Left ventricle myocardium superior (tissue), 1 donor: ENCODE measurements at places on chromosomes 4 and X. TPM values are rescaled to one million over a fixed set of nuclear protein-coding genes. Genes with fewer than 3 reads are reported as not detected.

DNA sequence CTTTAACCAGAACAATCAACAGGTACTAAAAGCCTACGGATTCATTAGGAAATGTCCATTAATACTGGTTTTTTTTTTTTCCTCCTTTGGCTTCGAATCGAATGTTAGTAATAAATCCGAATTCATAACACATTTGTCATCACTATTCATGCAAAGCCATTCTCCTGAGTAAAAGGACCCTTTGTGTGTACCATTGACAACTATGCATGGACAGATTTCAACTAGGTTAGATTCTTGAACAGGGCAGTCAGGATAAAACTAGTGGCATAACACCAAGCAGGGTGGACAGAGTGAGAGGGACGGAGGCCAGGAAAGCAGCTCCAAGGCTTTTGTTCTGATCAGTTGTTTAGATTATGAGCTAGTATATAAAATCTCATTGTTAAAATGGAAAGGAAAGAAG lies 1722.0 kb upstream of the TENM3 start:
- no peak for DNase-seq

DNA sequence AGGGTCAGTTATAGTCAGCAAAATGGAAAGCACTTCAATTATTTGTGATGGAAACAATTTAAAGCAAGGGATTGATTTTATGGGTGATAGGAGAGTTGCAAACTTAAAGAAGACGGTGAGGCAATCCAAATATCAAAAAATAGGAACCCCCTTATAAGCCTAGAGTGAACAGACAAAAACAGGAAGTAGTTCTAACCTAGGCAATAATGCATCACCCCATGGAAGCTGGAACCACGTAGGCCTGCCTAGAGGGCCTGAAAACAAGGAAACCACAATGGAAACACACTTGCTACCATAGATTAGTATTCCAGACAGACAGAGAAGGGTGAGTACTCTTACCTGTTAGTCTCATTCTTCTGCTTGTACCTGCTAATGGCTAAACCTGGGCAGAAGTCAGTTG lies 13.5 kb upstream of the GK2 start:
- no peak for DNase-seq

- DNase-seq: no peak
Observed at GRCh38 chrX:41116948-41117347, 31.7 kb downstream of the USP9X start.

DNA sequence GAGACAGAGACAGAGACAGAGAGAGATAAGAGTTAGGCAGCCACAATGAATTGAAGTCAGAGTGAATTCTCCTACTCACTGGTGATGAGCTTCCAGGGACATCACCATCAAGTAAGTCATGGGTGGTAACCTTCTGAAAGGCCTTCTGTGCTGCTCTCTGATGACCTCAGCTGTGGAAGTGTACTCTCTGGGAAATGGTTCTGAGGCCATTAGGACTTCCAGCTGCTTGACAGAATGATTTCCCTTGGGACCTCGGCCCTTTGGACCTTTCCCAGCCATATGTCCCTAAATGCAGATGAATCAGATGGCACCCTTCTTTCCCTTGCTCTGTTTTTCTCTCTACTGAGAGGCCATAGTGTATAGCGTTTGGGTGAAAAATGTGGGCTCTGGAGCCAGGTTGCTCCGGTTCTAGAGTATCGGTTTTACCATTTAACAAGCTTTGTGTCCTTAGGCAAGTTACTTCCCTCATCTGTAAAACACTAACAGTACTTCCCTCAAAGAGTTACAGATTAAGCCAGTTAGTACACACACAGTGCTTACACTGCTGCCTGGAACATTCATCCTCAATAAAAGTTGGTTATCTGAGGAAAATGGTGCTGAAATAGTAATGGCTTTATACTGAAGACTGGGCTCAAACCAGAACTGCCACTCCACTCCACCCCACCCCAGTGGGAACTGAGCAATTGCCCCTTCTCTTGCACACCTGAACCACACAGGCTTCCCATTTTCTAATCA lies 7.6 kb downstream of the SEPTIN11 start:
- DNase-seq: peak; percentile 53

GRCh38 chrX:134658002-134658759 lies at the start of gene PLAC1:
PLAC1 (minus strand) TSS chrX:134658471; CDS start chrX:134566682, 91,789 bp downstream.
- DNase-seq: no peak

DNA sequence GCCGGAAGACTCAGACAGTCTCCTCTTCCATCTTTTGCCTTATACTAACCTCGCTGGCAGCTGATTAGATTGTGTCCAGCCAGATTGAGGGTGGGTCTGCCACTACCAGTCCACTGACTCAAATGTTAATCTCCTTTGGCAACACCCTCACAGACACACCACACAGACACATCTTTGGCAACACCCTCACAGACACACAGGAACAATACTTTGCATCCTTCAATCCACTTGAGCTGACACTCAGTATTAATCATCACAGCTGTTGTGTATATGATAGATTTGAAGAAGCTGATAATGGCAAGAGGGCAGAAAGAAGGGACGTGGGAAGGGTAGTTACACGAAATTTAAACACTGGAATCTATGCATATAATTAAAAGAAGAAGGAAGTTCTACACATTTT lies 139.5 kb downstream of the ANKRD50 start:
- no peak for DNase-seq

DNA sequence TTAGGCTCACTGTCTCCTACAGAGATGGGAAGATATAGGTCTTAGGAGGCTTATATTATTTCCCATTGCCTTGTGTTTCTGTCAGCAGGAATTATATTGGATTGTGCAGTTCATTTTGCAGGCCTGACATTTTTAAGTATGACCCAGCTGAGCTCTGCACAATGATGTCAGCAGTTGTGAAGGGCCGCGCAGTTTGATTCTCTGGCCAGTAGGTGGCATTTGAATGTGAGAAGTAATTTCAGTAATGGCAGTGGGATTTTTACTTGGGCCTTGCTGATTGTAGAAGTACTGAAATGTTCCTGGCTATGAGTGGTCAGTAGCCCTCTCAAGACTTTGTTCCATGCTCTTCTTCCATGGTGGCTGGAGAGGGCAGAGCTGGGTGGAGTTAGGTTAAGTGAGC lies 247.2 kb upstream of the MTMR8 start:
- no peak for DNase-seq

DNA sequence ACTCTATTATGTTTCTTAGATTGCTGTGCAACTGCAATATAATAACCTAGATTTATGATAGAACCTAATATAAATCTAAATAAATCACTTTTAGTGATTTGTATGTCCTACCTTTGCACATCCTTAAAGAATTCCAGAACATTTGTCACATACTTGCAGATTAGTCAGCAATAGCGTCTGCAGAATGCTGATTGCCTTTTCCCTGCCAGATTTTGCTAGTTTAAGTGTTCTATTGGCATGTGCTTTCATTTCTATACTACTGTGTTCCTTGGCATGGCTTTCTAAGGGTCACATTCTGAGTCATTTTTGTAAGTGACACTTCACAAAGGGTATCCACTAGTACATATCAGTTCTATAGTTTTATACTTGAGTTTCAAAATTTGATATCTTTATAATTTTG lies 303.1 kb upstream of the GIMD1 start:
- DNase-seq: no peak

DNA sequence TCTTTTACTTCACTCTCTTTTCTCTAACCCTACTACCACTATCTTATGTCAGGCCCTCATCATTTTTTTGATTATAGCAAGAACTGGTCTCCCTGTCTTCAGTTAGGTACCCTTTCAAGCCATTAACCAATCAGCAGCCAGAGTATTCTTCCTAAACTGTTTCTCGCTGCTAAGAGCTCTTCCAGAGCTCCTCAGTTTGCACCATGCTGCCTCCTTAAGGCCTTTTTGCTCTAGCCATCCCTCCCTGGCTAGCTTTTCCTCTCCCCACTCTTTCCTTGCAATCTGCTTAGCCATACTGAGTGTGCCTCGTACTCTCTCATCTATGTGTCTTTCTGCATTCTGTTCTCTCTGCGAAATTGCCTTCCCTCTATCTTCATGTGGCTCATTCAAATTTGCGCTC lies 32.9 kb downstream of the KIF4A start:
- DNase-seq: no peak

DNA sequence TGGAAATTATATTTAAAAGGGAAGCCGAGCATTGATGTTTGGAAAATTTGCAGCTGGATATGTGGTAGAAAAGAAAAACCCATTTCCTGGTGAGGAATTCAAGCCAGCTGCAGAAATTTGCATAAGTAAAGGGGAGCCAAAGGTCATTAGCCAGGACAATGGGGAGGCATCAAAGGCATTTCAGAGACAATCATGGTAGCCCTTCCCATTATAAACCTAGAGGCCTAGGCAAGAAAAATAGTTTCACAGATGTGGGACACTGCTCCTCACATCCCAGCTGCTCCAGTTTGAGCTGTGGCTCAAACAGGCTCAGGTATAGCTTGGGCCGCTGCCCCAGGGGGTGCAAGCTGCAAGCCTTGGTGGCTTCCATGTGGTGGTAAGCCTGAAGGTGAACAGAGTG lies 35.8 kb downstream of the NAP1L3 start:
- DNase-seq: no peak

GRCh38 chr4:123248085-123248659 lies 148.4 kb upstream of the SPRY1 start:
- no peak for DNase-seq

GRCh38 chr4:189773909-189774308 lies 166.8 kb upstream of the FRG1 start:
- no peak for DNase-seq

GRCh38 chr4:46909078-46909477 lies at the start of gene COX7B2:
COX7B2 (minus strand) TSS chr4:46909245; CDS start chr4:46735192, 174,053 bp downstream.
- no peak for DNase-seq

DNA sequence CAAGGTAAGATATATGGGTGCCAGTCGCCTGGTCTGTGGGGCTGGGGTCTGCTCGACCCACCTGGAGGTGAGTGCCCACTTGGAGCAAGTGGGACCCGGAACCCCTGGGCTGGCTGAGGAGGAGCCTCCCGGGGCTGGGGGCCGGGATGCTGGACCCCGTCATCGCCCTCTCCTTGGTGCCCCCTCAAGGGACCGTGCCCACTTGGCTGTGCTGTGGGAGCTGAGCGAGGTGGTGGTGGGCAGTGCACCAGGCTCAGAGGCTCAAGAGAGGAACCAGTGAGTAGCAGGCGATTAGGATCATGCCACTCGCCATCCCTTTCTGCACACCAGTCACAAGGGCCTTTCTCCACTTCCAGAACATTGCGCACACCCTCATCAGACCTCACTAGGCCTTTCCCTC lies 203.8 kb upstream of the PSAPL1 start:
- no peak for DNase-seq

GRCh38 chr4:71396382-71396781 lies 57.6 kb downstream of the SLC4A4 start:
- no peak for DNase-seq

LANCL3 gene
- total RNA-seq: 0.05 TPM

H2BW1 gene
- not detected for total RNA-seq

ARR3 gene
- not detected for total RNA-seq

KCND1 gene
- 0.47 TPM for total RNA-seq

SAP30 gene
- 15.1 TPM for total RNA-seq

LNX1 gene
- total RNA-seq: 9.1 TPM
